Kidney glomerular epithelial cell (primary cell): ENCODE measurements at places on chromosomes 13 and 19.

GRCh38 chr13:75938811-75939560, 302.9 kb downstream of the LMO7 start:
- DNase-seq = no peak

GRCh38 chr13:38204556-38204955, 145.1 kb upstream of the UFM1 start:
- DNase-seq = no peak

DNA sequence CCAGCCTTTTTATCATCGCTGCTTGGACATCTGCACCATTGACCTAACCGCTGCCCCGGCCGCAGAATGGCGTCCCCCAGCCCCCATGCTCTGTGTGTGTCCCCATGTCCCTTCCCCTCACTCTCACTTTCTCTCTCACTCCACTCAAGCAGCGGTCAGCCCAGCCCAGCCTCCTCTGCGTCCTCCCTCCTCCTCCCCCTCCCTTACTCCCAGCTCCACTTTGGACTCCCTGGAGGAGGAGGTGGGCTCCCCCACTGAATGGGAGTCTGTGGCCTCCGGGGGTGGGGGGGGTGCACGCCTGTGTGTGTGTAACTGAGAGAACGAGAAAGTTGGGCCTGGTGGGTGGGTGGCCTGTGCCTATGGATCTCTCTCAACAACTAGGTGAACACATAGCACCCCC, 2.2 kb downstream of the MAP2K7 start:
- DNase-seq = no peak

- DNase-seq = no peak
Measured at GRCh38 chr19:40954573-40954972, 36.5 kb upstream of the CYP2B6 start.

DNA sequence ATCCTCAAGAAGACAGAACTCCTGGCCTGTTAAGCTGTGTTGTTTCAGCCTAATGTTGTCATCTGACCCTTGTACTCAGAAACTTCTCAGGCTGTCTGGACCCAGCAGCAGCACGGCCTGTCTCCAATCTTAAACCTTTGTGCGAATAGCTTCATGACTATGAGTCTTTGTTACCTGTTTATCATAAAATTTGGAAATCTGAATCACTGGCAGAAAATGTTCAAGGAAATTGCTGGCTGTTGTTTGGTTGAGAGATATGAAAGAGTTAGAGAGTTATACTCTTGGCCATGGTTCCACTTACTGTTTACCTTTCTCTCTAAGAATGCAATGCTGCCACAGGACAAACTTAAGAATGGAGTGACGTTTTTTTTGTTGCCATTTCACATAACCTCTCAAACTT, 59.6 kb downstream of the EFNB2 start:
- DNase-seq = no peak

GRCh38 chr19:1087813-1088415, 7.3 kb downstream of the POLR2E start:
- no peak for DNase-seq

GRCh38 chr19:21439201-21439751, 42.3 kb downstream of the ZNF493 start:
- DNase-seq = no peak

GRCh38 chr13:62760724-62761123, 1345.1 kb upstream of the PCDH20 start:
- no peak for DNase-seq

GRCh38 chr19:36797786-36798108, 25.1 kb upstream of the ZNF850 start:
- no peak for DNase-seq

DNA sequence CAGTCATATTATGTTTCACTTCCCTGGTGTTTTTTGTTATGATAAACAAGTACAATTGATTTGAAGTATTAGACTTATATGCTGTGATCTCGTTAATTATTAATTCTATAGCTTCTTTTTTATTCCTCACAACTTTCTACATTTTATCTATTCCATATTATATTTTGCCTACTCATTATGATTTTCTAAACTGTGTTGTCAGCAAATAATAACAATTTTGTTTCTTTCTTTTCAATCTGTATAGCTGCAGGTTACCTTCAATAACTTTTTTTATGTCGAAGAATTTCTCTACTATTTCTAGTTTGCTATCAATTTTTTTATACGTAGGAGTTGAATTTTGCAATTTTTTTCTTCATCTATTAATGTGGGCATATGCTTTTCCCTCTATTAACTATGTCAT, 304.4 kb downstream of the PCDH17 start:
- DNase-seq = no peak

GRCh38 chr13:51093574-51093973, 17.5 kb downstream of the C13orf42 start:
- DNase-seq = no peak

GRCh38 chr19:57927587-57927986, 7.6 kb downstream of the ZNF418 start:
- no peak for DNase-seq

DNA sequence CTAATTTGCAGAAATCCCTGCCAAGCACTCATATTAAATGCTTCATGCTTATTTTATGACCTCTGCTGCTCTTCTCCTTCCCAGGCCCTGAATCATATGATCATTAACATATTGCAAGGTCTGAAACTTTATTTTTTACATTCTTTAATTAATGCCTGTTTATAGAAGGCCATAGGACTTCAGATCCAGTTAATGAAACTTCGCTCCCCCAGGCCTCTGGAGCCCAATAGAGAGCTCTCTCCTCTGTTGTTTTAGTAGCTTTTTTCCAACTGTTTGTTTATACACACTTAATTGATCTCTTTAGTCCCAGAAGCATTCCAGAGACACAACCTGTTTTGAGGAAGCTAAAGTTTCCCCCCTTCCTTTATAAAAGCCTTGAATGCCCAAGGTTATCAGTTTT, 68.3 kb downstream of the DACH1 start:
- no peak for DNase-seq

- DNase-seq = no peak
Measured at GRCh38 chr19:47661161-47661560, 52.1 kb upstream of the EHD2 start.

- DNase-seq = no peak
Measured at GRCh38 chr19:41166944-41167804, 25.8 kb upstream of the CYP2S1 start.

DNA sequence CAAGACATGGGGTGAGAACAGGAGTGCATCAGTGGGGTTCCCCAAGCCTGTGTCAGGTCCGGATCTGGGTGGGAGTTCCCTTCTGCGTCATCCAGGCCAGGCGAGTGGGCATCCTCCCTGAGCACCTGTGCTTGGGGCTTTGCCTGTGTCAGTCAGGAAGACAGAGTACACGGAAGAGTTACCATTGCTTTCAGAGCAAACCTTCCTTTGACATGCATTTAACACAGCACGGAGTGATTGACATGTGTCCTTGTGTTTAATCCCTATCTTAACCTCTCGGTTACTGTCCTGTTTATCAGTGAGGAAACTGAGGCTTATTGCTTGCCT, 47.6 kb downstream of the CAPN12 start:
- DNase-seq = no peak

DNA sequence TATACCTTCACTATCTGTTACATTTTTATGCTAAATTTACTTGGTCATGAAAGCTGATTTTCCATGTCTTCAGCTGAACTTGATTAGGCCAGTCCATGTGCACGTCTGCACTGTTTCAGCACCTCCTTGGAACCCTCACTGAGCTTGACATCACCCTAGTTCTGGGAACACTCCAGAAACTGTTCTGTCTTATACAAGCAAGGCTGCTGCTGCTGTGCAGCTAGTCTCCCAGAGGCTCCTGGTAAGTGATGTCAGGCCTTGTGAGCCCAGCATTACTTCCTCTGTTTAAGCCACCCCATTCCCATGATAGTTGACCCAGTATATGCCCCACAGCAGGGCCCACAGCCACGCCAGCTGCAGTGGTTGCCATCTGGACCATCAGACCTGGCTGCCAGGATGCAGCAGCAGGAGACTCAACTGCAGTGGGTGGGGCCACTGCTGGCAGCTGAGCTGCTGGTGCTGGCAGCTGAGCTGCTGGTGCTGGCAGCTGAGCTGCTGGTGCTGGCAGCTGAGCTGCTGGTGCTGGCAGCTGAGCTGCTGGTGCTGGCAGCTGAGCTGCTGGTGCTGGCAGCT, 90.5 kb upstream of the AKAP11 start:
- no peak for DNase-seq

DNA sequence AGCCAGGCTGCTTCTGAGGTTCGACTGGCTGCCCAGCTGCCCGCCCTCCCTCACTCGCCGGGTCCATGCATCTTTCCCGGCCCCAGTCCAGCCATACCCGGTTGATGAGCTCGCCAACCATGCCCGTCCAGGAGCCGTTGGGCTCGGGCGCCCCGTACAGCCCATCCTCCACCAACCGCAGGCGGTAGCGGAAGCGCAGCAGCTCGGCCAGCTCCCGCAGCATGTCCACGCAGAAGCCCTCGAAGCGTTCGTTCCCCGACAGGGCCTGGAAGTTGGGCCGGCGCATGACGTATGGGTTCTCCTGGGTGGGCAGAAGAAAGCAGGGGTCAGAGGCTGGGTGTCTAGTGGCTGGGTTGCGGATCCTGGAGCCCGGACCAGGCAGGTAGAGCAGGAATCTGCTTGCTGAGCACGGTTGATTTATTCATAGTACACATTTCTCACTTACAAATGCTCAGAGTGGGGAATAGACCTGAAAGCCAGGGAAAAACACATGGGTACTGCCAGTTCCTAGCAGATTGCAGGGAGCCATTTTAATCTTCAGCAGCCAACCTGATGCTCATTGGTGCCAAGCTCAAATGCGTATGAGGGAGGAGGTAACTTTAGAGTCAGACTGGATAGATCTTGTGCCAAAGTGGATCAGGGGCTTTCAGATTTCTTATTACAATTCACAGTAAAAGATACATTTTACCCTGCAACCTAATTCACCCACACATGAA, 27.4 kb downstream of the GRIK5 start:
- DNase-seq = no peak

DNA sequence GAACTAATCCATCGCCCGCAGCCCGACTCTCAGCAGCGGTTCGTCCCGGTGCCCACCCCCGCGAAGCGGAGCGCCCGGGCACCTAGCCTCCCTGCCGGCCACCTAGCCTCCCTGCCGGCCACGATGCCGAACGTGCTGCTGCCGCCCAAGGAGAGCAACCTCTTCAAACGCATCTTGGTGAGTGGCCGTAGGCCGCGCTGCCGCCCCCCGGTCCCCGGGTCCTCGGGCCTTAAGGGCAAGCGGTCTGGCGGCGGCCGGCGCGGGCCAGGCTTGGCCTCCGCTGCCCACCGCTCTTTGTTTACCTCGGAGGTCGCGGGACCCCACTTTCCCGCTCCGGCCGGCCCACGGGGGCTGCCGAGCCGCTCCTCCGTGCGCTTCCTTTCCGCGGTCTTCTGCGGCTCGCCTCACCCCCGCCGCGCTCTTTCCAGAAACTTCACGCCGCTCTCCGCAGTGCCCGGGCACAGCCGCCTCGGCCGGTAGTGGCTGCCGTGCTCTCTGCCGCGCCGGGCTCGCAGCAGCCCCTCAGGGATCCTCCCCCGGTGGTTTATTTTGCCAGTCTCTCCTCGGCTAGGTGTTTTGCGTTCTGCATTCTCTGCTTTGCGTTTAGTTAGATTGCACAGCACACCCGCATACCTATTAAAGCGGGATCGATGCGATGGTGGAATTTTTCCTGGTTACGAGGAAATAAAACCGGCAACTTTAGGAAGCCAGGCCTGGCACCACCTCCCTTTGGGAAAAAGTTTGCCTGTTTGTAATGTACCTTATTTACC, 524 bp downstream of the NAA16 start:
- peak; percentile 49 for DNase-seq

- no peak for DNase-seq
Measured at GRCh38 chr13:43240278-43240677, 216.9 kb downstream of the DNAJC15 start.

DNA sequence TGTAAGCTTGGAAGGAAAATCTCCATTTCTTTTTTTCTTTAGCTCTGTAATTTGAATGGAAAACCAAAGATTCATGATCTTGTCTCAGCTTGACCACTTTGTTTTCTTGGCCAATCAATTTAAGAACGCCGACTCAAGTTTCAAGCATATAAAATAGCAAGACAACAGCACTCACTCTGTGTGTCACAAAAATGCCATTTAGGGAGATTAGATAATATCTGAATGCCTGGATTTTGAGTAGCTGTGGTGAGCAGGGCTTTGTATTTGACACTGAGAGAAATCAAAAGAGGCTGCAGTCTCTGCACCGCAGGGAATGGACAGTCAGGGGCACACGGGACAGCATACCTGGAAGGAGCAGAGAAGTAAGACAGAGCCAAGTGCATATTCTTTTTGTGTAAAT, 209.5 kb upstream of the SLC10A2 start:
- no peak for DNase-seq

DNA sequence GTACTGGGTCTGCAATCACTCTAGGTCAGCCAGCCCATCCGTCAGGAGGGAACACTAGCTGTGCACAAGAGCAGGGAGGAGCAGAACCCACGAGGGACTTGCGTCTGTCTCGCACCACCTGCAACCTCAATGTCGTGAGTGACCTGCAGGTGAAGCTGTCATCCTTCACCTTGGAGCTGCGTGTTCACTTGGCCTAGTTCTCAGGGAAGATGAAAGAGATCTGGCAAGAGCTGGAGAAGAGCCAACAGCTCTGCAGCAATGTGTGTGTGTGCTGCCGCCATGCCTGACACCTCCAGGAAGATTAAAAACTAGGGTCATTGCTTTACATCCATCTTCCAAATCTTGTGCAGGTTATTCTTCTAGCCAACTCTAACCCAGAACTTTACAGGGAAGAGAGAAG, 117.6 kb upstream of the MRI1 start:
- DNase-seq = no peak

GRCh38 chr13:31880851-31881494, 141.6 kb downstream of the RXFP2 start:
- DNase-seq = no peak

DNA sequence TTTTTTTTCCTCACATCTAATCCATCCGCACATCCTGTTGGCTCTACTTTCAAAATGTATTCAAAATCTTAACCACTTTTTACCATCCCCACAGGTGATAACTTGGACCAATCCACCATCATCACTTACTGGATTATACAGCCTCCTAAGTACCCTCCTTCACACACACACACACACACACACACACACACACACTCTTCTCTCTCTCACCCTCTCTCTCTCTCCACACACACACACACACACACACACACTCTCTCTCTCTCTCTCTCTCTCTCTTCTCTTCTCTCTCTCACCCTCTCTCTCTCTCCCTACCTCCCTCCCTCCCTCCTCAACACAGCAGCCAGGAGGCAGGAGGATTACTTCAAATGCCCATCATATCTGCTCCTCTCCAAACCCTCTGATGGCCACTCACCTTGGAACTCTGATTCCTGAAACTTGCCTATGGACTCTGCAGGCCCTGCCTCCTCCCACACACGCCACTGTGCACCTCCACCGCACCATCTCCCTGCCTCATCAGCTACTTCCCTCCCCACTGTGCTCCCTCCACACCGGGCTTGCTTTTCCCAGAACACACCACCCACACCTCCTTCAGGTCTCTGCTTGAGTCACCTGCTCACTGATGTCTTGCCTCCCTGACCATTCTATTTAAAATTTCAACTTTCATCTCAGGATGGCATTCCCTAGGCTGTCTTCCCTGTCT, 39.7 kb downstream of the RCBTB2 start:
- DNase-seq = peak; percentile 45

- DNase-seq = peak; percentile 36
Measured at GRCh38 chr19:38649305-38650171, 2.1 kb downstream of the ACTN4 start.

- peak; percentile 48 for DNase-seq
Measured at GRCh38 chr13:30153545-30154426, 153.6 kb downstream of the KATNAL1 start.
